Activated naive CD8-positive, alpha-beta T cell treated with anti-CD3 and anti-CD28 coated beads, Interleukin-2, amount 10 ng/mL, durations not matched to agents 7 days and 5 days (primary cell): ENCODE measurements at places on chromosomes 3 and 15. TPM values are rescaled to one million over a fixed set of nuclear protein-coding genes. Genes with fewer than 3 reads are reported as not detected.

- no peak overlapping the region for H3K27ac ChIP-seq
- no peak for DNase-seq
- H3K4me1 ChIP-seq: no peaks in the 10 kb centered on the region
These were observed 99.2 kb upstream of the LRRN1 start for GRCh38 chr3:3699816-3700633.

GRCh38 chr3:51354731-51355615, 30.1 kb upstream of the MANF start:
- H3K4me3 ChIP-seq: no peak overlapping the region
- H3K27ac ChIP-seq: no peak overlapping the region
- DNase-seq: no peak
- no peaks in the 10 kb centered on the region for H3K27me3 ChIP-seq

DNA sequence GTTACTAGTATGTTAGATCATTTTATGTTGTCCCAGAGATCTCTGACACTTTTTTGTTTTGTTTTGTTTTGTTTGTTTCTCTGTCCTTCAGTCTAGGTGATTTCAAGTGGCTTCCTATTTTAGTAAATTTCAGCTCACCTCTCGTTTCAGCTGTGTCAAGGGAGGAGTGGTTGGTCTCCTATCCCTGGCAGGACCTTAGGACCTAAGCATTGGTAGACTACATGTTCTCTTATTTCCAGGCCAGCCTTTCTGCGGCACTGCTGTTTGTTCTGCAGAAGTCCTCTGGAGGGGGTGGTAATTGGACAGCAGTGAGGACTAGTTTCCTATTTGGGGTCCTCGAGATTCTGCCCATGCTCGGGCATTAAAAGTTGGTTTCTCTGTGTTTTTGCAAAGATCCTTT, 31.8 kb downstream of the MGA start:
- peaks cover 30% of the 10 kb centered on the region for H3K4me1 ChIP-seq
- no peaks in the 10 kb centered on the region for H3K27me3 ChIP-seq
- peaks cover 7% of the 10 kb centered on the region for H3K36me3 ChIP-seq
- no peak for DNase-seq
- peak overlapping the region; percentile 35 for H3K4me3 ChIP-seq
- peak overlapping the region; percentile 46 for H3K27ac ChIP-seq

GRCh38 chr3:122533480-122533879, 18.7 kb upstream of the KPNA1 start:
- peaks cover 54% of the 10 kb centered on the region for H3K36me3 ChIP-seq
- no peak for DNase-seq
- H3K4me3 ChIP-seq: no peak overlapping the region
- H3K4me1 ChIP-seq: peaks cover 20% of the 10 kb centered on the region
- no peaks in the 10 kb centered on the region for H3K27me3 ChIP-seq

DNA sequence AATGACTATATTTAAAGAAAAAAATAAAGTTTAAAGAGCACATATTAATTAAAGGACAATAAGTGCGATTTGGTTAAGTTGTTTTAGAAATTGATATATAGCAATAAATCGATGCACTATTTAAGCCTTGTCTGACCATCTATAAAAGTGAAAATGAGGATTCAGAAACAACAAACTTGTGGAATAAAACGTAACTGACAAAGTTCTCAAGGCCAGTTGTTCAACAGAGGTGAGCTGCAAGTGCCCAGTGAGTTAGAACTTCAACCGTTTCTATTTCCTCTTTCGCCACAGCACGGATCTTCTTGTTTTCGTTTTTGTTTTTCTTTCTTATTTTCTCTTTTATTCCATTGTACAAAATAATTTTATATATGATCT, 724.9 kb upstream of the ARRDC4 start:
- no peak for DNase-seq
- no peak overlapping the region for H3K4me3 ChIP-seq
- no peak overlapping the region for H3K27ac ChIP-seq
- H3K27me3 ChIP-seq: no peaks in the 10 kb centered on the region

- H3K27me3 ChIP-seq: peaks cover 3% of the 10 kb centered on the region
- H3K4me3 ChIP-seq: no peak overlapping the region
- H3K36me3 ChIP-seq: no peaks in the 10 kb centered on the region
- no peak overlapping the region for H3K27ac ChIP-seq
- H3K4me1 ChIP-seq: no peaks in the 10 kb centered on the region
- DNase-seq: no peak
These were observed 286.6 kb downstream of the RBMS3 start for GRCh38 chr3:29567501-29567900.

DNA sequence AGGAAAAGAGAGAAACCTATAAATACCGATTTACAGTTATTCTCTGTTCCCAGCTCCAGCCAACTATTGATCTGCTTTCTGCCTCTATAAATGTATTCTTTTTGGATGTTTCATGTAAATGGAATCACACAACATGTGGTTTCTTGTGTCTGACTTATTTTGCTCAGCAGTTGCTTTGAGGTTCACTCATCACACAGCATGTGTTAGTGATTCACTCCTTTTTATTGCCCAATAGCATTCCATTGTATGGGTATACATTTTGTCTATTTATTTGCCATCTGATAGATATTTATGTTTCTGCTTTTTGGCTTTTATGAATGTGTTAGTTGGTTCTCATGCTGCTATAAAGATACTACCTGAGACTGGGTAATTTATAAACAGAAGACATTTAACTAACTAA, 23.6 kb downstream of the CCR1 start:
- no peak for DNase-seq
- no peak overlapping the region for H3K27ac ChIP-seq
- H3K27me3 ChIP-seq: peaks cover 7% of the 10 kb centered on the region
- H3K4me3 ChIP-seq: no peak overlapping the region
- H3K4me1 ChIP-seq: peaks cover 39% of the 10 kb centered on the region
- H3K36me3 ChIP-seq: peaks cover 8% of the 10 kb centered on the region

DNA sequence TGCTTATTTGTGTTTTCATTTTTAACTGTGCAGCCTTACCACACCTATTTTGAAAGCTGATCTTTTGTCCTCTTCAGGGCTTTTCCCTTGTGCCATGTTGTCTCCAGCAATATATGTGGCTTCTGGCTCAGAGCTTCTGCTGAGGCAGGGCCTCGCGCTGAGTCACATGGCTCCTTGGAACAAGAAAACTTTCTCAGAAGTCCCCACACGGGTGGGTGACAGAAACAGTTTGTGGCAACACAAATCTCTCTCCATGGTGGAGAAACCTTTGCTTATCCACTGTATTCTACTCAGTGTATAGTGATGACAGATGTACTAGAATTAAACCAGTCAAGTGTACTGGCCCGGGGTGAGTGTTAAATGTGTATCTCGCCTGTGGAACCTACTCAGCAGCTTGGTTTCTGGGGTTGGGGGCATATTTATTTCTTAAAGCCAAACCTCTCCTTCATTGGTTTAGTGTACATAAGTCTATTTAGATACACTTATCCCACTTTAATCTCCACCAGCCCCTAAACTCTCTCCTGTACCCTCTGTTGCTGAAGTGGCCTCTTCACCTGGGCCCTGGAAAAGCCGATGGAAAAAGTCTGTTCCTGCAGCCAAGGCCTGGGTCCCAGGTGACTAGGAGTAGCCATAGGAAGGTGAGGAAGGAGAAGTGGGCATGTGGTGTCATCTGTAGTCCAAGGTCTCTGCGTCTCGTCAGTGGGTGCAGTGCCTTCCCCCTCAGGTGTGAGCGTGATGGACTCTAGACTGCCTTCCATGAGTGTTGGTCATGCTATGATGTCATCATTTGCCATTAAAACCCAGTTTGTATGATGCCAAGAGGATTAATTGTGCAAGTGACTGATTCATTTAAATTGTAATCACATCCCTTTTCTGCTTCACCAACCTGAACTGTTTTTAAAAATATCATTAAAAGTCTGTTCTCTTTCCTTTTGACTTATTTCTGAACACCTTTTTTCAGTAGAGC, 3.2 kb upstream of the FBXL22 start:
- peaks cover 23% of the 10 kb centered on the region for H3K4me1 ChIP-seq
- no peak for DNase-seq
- H3K27me3 ChIP-seq: no peaks in the 10 kb centered on the region
- peaks cover 45% of the 10 kb centered on the region for H3K36me3 ChIP-seq
- no peak overlapping the region for H3K4me3 ChIP-seq

GRCh38 chr15:63506537-63507035, 2.2 kb downstream of the USP3 start:
- no peak for DNase-seq
- no peaks in the 10 kb centered on the region for H3K27me3 ChIP-seq

- no peaks in the 10 kb centered on the region for H3K36me3 ChIP-seq
- H3K27me3 ChIP-seq: no peaks in the 10 kb centered on the region
- no peak for DNase-seq
- no peaks in the 10 kb centered on the region for H3K4me1 ChIP-seq
These were observed 30.0 kb upstream of the P3H2 start for GRCh38 chr3:190150681-190151080.

- H3K36me3 ChIP-seq: peaks cover 21% of the 10 kb centered on the region
- H3K4me3 ChIP-seq: no peak overlapping the region
- no peak overlapping the region for H3K27ac ChIP-seq
These were observed 8.7 kb upstream of the GPD1L start for GRCh38 chr3:32097768-32098167.

GRCh38 chr15:82871832-82872484, 62.5 kb downstream of the WHAMM start:
- DNase-seq: no peak
- H3K4me3 ChIP-seq: no peak overlapping the region
- H3K4me1 ChIP-seq: peaks cover 2% of the 10 kb centered on the region
- H3K36me3 ChIP-seq: no peaks in the 10 kb centered on the region

- peaks cover under 1% of the 10 kb centered on the region for H3K4me1 ChIP-seq
- H3K27me3 ChIP-seq: peaks cover 18% of the 10 kb centered on the region
- no peak overlapping the region for H3K27ac ChIP-seq
- no peak overlapping the region for H3K4me3 ChIP-seq
- H3K36me3 ChIP-seq: peaks cover under 1% of the 10 kb centered on the region
- no peak for DNase-seq
These were observed 10.2 kb downstream of the GAP43 start for GRCh38 chr3:115633467-115633866.

GRCh38 chr3:138241676-138242075, 54.6 kb downstream of the ARMC8 start:
- DNase-seq: no peak
- no peak overlapping the region for H3K4me3 ChIP-seq
- no peaks in the 10 kb centered on the region for H3K27me3 ChIP-seq
- peaks cover 17% of the 10 kb centered on the region for H3K36me3 ChIP-seq

DNA sequence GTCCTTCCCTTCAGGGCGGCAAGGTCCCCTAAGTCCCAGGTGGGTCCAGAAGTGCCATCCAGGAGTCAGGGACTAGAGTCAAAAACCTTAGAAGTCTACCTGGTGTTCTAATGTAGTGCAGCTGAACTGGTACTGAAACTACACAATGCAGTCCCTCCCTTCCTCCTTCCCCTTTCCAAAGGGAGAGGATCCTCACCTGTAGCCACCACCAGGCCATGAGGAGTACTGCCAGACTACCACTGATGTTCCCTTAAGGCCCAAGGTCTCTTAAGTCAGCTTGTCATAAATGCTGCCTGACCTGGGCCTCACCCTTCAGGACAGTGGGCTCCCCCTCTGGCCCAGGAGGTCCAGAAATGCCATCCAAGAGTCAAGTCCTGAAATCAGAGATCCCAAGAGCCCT, 98.9 kb downstream of the ULK4 start:
- peaks cover 9% of the 10 kb centered on the region for H3K36me3 ChIP-seq
- no peak for DNase-seq
- no peaks in the 10 kb centered on the region for H3K4me1 ChIP-seq
- no peak overlapping the region for H3K27ac ChIP-seq
- H3K27me3 ChIP-seq: no peaks in the 10 kb centered on the region

DNA sequence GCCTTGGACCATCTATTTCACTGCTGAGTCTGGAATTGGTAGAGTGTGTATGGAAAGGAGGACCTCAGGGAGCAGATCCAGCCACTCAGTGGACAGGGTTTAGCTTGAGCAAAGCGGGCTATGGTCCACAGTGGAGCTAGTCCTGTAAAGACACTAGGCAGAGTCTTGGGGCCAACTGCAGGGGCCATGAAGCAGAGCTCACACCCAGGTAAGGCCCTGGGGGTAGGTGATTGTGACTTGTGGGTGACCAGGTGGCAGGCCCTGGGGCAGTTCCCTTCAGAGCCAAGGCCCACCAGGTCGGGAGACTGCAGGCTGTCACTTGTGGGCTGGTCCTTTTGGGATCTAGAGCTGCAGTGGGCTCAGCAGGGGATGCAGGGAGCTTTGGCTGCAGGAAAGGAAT, 80.8 kb upstream of the EPHB3 start:
- no peak for DNase-seq
- no peak overlapping the region for H3K27ac ChIP-seq
- peaks cover 16% of the 10 kb centered on the region for H3K27me3 ChIP-seq
- H3K4me1 ChIP-seq: no peaks in the 10 kb centered on the region
- H3K4me3 ChIP-seq: no peak overlapping the region
- H3K36me3 ChIP-seq: no peaks in the 10 kb centered on the region

DNA sequence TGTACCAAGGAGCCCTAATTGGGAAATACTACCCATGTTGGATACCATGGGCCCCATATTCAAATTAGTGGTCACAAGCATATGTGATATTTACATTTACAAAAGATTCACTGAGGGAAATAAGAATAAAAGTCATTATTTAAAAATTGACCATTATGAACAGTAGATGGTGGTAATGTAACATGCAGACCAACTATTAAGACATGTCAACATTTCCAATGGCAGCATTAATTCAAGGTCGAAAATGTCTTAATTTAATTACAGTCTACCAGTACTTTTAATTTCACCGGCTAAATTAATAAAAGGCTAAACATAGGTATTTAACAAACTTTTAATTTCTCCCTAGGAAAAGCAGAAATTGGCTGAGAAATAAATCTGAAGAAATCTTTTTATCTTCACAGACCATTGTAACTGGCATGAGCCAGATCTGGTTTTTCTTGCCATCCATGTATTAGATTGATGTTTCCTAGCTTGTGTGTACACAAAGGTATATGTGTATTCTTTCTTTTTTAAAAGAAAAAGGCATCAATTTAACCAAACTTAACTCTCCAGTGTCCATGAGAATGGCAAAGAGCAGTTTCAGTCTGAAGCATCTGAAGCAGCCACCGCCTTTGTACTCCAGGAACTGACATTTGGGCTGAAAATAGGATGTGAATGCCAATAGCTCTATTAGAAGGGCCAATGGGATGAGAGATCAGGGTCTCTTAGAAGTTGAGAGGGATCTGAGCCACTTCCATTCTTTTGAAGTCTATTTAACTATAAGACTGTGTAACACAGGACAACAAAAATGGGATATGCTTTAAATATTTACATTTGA, 26.6 kb downstream of the NEK11 start:
- no peak overlapping the region for H3K27ac ChIP-seq
- peaks cover 5% of the 10 kb centered on the region for H3K4me1 ChIP-seq

GRCh38 chr15:52019394-52020220, 588 bp downstream of the MAPK6 start:
- DNase-seq: peak; percentile 79
- peak overlapping the region; percentile 98 for H3K4me3 ChIP-seq
- H3K27ac ChIP-seq: peak overlapping the region; percentile 100
- H3K4me1 ChIP-seq: peaks cover 21% of the 10 kb centered on the region
- no peaks in the 10 kb centered on the region for H3K36me3 ChIP-seq

GRCh38 chr15:36117296-36117787, 462.1 kb upstream of the CDIN1 start:
- no peak for DNase-seq
- H3K4me1 ChIP-seq: no peaks in the 10 kb centered on the region
- H3K27me3 ChIP-seq: no peaks in the 10 kb centered on the region
- no peak overlapping the region for H3K27ac ChIP-seq
- no peaks in the 10 kb centered on the region for H3K36me3 ChIP-seq

Gene KIF23
- total RNA-seq: 57.7 TPM

Gene XCR1
- not detected for total RNA-seq

Gene ERC2
- total RNA-seq: not detected

Gene UBA7
- total RNA-seq: 310 TPM

Gene FEZF2
- not detected for total RNA-seq

Gene MORC1
- total RNA-seq: not detected

Gene CYP11A1
- not detected for total RNA-seq

Gene POMGNT2
- 7.6 TPM for total RNA-seq

Gene PLS1
- total RNA-seq: 3.1 TPM
